ENCODE measurements at places on chromosomes 1 and 21.
A peak's percentile ranks its signal among the peaks of the same experiment; 100 is the strongest.

DNA sequence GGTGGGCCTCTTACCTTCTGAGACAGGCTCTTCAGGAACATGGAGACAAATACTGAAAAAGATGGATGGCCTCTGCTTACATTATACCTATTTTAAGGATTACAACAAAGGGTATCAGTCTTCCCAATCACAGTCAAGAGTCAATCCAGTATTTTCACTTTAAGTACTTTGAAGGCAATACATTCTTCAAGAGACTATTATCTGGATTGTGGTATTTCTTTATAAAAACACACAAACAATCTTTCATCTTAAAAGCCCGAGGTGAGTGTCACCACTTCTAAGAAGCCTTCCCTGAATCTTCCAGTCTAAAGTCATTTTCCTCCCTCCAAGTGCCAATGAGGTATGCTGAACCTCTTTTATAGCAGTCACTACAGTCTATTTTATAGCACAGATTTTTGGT lies 45.3 kb downstream of the WASF2 start:
- no peak for DNase-seq

GRCh38 chr21:30209601-30210000 lies 6.3 kb downstream of the CLDN8 start:
- DNase-seq = no peak

DNA sequence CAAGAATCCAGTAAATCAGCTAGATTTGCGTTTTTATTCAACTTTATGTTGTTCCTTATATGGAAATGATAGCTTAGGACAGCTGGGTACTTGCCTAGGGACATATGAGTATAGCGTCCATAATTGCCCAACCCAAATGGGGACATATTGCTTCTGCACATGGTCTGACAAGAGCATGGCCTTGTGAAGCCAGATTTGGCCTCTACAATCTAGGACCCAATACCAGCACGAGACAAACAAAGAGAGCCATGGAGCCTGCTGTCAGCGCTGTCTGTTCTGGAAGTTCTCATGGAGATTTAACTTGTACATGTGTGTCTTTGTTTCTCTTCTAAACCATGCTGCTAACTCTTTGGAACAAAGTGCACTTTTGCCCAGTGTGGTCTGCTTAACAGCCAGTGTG lies 240.0 kb upstream of the CAMK1G start:
- DNase-seq = no peak

- DNase-seq = peak; percentile 64
These were observed 22.2 kb upstream of the DPT start for GRCh38 chr1:168751195-168751650.

GRCh38 chr1:119080586-119080985 lies 59.9 kb downstream of the WARS2 start:
- peak; percentile 67 for DNase-seq

DNA sequence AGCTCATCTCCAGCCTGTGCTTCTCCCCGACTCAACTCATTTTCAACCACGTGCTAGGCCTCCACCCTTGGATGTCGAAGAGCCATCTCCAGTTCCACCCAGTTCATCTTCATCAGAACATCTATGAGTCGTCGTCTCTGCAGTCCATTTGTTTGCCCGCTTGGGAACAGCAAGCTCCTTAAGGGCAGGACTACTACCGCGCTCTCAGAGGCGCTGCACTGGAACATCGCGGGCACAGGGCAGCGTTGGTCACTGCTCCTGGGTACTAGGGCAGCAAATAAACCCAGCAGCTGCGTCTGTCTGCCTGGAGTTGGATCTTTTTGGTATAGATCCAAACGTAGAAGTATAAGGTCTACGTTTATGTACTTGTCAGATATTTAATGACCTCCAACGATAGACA lies 478 bp upstream of the PRDM2 start:
- no peak for DNase-seq

- DNase-seq = no peak
These were observed 1.1 kb downstream of the SASS6 start for GRCh38 chr1:100131623-100132022.

- no peak for DNase-seq
These were observed 2.5 kb downstream of the PPT1 start for GRCh38 chr1:40094466-40095110.

- no peak for DNase-seq
These were observed 42.2 kb downstream of the KCNK1 start for GRCh38 chr1:233656032-233656635.

- DNase-seq = no peak
These were observed 40.5 kb upstream of the H6PD start for GRCh38 chr1:9194024-9194423.

GRCh38 chr1:16376971-16377370 lies 9.9 kb downstream of the SZRD1 start:
- no peak for DNase-seq

- no peak for DNase-seq
These were observed 396.0 kb downstream of the AGBL4 start for GRCh38 chr1:49627781-49628180.

GRCh38 chr1:228004856-228005462 lies 1.8 kb upstream of the WNT3A start:
- DNase-seq = no peak

GRCh38 chr1:69994241-69994640 lies 211.1 kb downstream of the LRRC40 start:
- DNase-seq = no peak

DNA sequence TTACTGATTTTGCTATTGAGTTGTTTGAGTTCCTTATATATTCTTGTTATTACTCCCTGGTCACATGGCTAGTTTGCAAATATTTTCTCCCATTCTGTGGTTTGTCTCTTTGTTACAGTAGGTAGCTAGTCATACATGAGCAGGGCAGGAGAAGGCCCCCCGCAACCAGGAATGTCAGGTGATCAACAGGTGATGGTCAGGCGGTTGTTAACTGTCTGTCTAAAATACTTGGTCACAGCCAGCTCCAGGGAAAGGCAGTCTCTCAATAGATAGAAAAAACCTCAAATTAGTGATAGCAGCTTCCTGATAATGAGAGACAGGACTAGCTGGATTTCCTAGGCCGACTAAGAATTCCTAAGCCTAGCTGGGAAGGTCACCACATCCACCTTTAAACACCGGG lies 217.9 kb downstream of the RHOU start:
- DNase-seq = no peak

DNA sequence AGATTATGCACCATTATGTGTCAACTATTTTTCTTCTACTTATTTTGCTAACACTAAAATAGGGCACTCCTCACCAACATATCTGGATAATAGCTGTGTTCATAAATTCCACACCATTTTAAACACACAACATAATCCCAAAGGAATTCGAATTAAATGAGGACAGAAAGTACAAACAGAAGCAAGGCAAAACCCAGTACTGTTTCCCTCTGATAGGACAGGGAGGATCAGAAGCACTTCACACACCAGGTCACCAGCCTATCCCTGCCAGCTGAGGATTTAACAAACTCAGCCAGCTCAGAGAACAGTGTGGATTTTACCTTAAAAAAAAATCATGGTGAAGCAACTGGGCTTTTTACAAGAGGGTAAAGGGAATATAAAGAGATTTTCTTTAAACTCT lies 20.0 kb downstream of the CRYZ start:
- no peak for DNase-seq

DNA sequence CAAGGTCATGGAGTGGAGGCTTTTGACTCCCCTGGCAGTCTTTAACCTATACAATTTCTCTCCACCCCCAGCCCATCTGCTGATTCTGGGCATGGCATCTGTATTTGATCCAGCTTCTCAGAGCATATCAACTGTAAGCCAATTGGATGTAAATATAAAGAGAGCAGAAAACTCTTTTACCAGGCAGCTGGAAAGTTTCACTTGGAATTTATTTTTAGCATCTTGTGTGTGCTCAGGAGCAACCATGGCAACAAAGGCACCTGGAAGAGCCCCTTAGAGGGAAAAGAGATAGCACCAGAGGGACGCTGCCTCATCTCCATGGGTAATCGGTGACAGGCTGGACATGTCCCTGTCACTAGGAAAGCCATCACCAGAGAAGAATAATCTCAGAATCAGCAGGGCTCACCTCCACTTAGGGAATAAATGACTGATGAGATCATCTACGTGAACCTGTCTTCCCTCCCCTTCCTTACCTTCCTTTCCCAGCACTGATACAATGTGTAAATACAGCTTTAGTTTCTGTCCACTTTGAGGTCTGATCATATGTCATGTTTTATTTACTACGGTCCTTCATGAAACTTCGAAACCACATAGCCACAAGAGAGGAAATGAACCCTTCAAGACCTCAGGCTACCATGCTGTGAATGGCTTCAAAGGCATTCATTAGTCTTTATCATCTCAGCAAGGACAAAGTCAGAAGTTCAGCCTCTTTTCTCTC lies 25.3 kb upstream of the SIPA1L2 start:
- no peak for DNase-seq

- no peak for DNase-seq
These were observed 1.5 kb downstream of the ENAH start for GRCh38 chr1:225651376-225651871.

DNA sequence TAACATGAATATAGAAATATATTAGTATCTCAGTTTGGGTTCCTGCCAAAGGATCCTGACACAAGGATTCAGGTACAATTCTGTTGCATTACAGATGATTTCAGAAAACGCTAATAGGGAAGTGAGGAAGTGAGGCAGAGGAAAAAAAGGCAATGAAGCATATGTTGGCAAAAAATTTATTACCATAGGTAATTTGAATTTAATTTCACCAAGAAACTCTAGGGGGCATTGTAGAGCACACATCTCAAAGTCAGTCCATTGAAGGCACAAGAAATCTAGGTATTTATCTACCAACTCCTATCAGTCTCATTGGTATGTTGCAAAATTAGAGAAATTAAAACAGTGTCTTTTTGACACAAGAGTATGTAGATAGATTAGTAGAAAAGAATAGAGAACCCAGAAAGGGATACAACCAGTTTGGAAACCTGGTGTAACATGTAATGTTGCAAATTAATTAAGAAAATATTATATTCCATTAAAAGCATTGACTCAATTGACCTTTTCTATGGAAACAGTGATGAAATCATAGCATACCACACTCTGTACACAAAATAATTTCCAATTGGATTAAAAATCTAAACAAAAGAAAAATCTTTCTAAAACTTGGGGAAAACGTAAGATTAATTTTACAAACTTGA lies 104.9 kb upstream of the SNX7 start:
- no peak for DNase-seq

DNA sequence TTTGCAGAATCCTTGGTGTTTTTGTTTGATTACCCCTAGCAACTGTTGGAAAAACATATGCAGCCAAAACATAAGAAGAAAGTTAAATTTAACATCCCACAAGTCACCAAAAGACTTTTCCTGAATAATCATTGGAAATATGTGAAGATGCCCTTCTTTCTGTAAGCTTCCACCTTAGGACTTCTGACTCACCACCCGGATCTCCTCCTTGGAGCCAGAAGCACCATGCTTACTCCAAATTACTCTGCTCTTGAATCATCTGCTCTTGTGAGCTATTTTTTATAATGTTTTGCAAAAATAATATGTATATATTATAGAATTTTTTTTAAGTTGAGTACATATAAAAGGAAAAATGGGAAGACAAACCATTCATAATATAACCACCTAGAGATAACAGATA lies 391.7 kb downstream of the KCTD3 start:
- no peak for DNase-seq

GRCh38 chr1:162010175-162010506 lies 13.5 kb downstream of the OLFML2B start:
- no peak for DNase-seq

- DNase-seq = no peak
These were observed 86.0 kb upstream of the MAP10 start for GRCh38 chr1:232718928-232719927.

DNA sequence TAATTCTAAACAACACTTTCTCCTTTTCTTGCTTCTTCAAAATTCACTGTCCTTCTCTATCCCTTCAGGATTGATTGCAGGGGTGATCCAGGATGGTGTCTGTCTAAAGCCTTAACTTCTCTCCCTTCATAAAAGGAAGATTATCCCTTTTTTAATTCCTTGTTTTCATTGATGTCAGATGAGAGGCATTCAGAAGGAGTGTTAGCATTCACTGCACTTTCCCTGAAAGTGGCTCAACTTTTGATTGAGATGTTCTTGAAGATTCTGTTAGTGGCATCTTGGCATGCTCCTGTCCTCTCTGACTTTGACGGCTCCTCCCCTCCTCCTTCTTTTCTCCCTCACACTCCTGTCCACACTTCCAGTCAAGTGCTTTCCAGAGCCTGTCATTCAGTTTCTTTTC lies 71.6 kb downstream of the ST6GALNAC3 start:
- DNase-seq = no peak

GRCh38 chr1:108719656-108720435 lies 7.1 kb downstream of the FNDC7 start:
- DNase-seq = no peak

DNA sequence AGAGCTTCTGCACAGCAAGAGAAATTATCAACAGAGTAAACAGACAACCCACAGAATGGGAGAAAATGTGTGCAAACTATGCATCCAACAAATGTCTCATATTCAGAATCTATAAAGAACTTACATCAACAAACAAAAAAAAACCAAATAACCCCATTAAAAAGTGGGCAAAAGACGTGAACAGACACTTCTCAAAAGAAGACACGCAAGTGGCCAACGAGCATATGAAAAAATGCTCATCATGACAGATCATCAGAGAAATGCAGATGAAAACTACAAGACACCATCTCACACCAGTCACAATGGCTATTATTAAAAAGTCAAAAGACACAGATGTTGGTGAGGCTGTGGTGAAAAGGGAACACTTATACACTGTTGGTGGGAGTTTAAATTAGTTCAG lies 257.0 kb downstream of the GRIK1 start:
- DNase-seq = no peak

- no peak for DNase-seq
These were observed 22.2 kb downstream of the ACTL8 start for GRCh38 chr1:17777330-17777729.

DNA sequence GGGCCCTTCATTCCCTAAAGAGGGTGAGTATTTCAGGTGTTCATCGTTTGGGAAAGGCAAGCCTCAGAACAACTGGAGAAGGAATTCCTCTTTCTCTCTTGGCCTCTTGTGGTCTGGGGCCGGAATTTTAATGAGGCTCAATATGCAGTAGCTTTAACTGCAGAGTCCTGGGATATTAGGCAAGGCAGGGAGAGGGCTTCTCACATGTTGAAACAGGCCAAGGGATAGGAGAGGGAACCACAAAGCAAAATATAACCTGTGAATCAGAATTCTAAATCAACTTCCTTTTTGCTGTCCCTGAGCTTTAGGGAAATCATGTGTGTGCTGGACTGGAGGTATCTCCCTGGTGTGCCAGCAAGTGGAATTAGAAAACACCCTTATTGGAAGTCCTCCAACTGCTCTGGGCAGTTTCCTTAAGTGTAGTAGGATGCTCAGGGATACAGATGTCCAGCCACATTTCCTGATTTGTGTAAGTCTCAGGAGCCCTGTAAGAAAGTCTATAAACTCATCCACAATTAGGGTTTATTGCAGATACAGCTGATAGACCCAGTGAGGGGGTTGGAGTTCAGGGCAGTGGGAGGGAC lies 215.8 kb upstream of the ZRANB2 start:
- peak; percentile 36 for DNase-seq

DNA sequence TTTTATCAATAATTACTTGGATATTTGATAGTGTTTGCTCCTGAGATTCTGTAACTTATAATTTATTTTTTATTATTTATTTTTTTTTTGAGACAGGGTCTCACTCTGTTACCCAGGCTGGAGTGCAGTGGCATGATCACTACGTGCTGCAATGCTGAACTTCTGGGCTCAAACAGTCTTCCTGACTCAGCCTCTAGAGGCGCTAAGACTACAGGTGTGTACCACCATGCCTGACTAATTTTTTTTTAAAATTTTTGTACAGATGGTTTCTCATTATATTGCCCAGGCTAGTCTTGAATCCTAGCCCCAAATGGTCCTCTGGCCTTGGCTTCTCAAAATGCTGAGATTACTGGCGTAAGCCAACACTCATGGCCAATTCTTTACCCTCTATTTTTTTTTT lies 845.5 kb upstream of the ADGRL4 start:
- DNase-seq = no peak

Measured in left hindlimb (tissue), 1 donor.